ENCODE measurements at places on chromosomes 3 and 15.

GRCh38 chr3:7630925-7631324 lies 770.0 kb downstream of the GRM7 start:
- DNase-seq = no peak

DNA sequence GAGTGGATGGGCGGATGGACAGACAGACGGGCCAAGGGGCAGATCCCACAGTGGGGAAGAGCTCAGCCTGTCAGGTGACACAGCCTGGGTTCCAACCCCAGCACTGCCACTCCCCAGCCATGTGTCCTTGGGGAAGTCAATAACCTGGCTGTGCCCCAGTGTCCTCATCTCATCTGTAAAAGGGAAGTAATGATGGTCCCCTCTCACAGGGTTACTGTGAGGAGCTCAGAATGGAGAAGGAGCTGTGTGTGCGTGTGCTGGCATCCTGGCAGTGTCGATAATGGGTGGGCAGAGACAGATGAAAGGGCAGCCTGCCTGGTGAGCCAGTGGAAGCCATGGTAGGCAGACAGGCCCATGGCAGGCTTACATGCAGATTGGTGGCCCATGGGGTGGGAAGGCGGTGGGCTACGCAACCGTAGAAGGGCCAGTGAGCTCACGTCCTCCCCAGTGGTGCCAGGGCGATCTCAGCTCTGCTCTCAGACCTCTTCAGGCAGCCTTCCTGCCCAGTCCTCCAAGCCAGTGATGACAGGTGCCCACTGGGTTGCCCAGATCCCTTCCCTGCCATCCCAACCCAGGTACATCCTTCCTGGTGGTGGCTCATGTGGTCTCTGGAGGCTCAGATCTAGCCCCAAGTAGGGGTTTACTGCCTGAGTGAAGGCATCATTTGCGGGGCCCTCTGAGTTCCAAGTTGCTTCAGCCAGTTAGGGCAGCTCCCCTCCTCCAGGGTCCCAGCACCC lies 2.3 kb upstream of the DNAJB8 start:
- DNase-seq = no peak

DNA sequence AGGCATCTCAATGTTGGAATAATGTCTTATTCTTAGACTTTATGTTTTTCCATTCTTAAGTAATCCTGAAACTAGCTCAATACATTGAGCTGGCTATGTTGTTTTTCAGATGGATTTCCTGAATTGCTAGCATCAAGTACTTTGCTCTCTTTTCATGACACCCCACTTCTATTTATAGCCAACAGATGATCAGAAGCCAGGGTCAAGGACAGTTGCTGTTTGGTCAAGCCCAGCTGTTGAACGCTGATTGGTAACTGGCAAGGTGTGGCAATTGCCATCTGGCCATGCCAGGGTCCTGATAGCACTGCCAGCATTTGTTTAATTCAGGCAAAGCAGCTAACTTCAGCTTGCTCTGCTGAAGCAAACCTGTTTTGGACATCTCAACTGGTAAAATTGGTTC lies 46.2 kb upstream of the PLCL2 start:
- no peak for DNase-seq

- no peak for DNase-seq
Measured at GRCh38 chr15:68315035-68315434, 37.5 kb downstream of the FEM1B start.

GRCh38 chr3:143183665-143183964 lies 64.0 kb downstream of the CHST2 start:
- DNase-seq = no peak

GRCh38 chr3:183244219-183244618 lies 8.8 kb upstream of the B3GNT5 start:
- no peak for DNase-seq

Measured in stimulated activated CD4-positive, alpha-beta T cell treated with anti-CD3 and anti-CD28 coated beads, Interleukin-12 subunit alpha, Interleukin-12 subunit beta, amount 100 ng/mL, for 24 hours (primary cell).